ENCODE measurements at places on chromosomes 7 and 10.

GRCh38 chr7:36280840-36281812, 108.5 kb upstream of the ANLN start:
- DNase-seq, result no peak

GRCh38 chr10:67612577-67613537, 83.1 kb downstream of the CTNNA3 start:
- no peak for DNase-seq

GRCh38 chr7:32223071-32223650, 153.0 kb upstream of the PDE1C start:
- no peak for DNase-seq

GRCh38 chr10:14413523-14413922, 82.8 kb upstream of the FRMD4A start:
- DNase-seq, result no peak

- no peak for DNase-seq
These were observed 113.2 kb upstream of the SEM1 start for GRCh38 chr7:96822824-96823223.

DNA sequence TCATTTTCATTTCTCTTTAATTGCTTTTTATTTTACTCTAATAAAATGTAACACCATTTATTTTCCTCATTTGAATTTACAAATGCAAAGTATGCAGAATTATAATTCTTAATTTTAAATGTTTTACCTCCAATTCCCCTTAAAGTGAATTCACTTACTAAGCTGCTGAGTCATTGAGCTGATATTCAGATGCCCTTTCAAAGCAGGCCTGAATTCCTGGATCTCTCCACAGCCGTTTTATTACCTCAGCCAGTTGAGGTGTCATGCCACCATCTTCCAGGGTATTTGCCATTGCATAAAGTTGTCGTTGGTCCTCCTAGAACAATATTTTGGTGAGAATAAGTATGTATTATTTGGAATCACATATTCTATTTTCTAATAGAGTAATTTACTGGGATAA, 33.2 kb downstream of the GNAT3 start:
- no peak for DNase-seq

DNA sequence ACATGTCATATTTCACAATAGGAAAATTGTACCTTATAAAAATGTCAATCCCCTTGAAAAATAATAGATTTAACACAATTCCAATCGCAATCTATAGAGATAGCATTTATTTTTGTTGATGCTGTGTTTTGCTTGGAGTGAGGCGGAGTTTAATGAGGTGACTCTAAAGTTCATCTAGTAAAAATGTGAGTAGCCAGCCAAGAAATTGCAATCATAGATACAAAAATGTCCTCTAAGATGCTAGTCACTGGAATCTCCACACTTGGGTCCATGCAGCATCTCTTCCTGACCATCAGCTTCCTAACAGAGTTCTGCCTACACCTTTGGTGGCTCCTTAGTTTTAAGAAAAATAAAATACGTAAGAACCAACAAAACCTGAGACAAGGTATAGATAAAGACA, 44.9 kb downstream of the GLI3 start:
- no peak for DNase-seq

GRCh38 chr7:106916679-106917078, 51.6 kb downstream of the PIK3CG start:
- no peak for DNase-seq

DNA sequence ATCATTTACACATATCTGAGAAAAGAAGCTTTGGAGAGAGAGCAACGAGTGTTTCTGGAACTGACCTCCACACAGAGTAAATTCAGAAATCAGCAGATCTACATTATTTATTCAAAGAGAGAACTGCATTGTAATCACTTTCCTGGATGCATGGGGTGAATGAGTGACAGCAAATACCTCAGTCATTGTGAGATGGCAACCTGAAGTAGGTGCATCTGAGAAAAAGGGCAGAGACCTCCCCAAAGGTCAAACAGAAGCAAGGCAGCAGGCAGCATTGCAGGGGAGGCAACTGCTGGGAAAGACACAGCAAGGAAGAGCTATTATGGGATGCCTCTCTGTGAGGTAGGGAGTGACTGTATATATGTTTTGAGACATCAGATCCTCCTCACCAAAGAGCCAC, 26.5 kb upstream of the SMIM30 start:
- DNase-seq, result no peak

DNA sequence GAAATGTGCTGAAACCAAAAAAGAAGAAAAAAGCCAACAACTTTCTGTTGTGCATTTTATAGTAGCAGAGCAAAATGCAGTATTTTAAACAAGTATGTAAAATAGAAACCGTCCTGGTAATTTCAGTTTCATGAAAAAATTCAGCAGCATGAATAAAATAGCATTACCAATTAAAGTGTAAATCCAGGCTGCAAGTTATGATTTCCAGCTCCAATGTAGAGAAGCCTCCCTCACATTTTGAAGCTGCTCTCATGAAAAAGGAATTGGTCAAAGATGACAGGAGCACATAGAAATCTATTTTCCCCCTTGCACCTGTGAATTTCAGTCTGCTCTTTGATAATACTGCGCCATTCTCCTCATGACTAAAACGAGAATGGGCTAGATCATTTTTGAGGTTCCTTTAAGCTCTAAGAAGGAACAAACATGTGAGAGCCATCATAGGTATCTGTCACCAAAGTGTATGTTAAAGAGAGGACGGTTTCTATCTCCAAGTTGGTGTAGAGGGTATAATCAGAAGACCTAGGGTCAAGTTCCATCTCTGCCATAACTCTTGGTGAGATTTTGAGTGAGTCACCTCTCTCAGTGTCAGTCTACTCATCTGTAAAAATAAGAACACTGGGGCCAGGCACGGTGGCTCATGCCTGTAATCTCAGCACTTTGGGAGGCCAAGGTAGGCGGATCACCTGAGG, 107.5 kb downstream of the MTPAP start:
- DNase-seq, result no peak

DNA sequence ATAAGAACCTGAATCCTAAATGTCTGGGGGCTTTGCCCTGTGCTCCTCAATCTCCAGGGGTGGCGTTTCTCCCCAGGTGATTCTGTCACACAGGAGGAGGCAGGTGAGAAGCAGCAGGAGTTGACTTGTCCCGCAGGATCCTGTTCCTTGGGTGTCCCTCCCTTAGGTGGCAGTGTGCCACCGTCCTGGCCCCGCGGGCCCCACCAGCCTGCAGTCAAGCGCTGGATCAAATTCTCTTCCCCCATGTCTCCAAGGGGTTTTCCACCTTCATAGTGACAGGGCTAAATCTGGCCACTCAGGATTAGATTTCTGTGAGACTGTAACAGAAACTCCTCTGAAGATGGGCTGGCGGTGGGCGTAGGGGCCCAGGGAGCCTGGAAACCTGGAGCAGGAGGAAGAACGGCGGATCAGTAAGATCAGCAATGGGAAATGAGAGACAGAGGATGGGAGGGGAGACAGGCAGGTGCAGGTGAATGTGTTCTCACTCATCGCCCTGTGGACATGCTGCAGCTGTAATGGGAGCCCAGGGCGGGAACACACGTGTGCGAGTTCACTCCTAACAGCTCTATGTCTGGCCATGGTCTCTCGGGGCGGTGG, 329.2 kb upstream of the COBL start:
- DNase-seq, result no peak

GRCh38 chr10:5942001-5942400, 35.3 kb downstream of the IL15RA start:
- no peak for DNase-seq

DNA sequence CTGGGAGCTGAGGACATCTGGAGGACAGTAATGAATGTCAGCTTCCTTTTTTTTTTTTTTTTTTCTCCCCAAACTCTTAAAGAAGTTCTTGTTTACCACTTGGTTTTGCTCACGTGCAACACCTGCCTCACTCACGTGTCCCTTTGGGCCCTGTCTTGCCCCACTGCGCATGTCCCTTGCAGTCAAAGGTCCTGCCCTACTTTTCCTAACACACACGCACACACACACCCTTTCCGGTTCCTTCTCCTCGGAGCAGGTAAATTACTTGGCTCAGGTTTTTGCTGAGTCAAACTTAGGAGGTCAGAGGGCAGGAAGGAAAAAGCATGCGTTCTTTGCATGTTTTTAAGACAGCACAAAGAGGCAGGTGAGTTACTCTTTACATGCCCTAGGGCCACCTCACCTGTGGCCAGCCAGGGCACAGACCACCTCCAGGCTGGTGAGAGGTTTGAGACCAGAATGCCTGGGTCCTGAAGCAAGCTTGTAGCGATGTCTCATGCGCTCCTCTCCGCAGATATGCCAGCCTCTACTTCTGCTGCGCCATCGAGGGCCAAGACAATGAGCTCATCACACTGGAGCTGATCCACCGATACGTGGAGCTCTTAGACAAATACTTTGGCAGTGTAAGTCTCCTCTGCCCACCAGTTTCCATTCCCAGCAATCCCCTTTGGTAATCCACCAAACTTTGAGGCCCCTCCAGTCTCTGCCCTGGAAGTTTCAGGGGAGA, 2.8 kb downstream of the AP1S1 start:
- no peak for DNase-seq

Measured in Right ventricle myocardium inferior (tissue), 1 donor.